ENCODE measurements at places on chromosomes 4 and X. TPM values are rescaled to one million over a fixed set of nuclear protein-coding genes. Genes with fewer than 3 reads are reported as not detected.

- DNase-seq = no peak
These were observed 4.9 kb upstream of the ZNF81 start for GRCh38 chrX:47831788-47832187.

Gene IL15
- 1.8 TPM for total RNA-seq

DNA sequence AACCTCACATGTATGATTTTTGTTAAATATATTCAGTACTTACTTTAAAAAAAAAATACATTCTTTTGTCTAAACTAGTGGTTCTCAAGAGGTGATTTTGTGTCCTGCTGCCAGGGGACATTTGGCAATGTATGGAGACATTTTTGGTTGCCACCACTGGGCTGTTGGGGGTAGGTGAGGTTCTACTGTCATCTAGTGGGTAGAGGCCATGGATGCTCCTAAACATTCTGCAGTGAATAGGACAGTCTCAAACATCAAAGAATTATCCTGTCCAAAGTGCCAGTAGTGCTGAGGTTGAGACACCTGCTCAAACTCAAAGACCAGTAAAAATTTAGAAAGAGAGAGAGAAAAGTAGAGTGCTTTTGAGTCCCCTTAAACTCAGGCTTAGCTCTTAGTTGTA is 32.9 kb upstream of the PGM2 start:
- DNase-seq = no peak

DNA sequence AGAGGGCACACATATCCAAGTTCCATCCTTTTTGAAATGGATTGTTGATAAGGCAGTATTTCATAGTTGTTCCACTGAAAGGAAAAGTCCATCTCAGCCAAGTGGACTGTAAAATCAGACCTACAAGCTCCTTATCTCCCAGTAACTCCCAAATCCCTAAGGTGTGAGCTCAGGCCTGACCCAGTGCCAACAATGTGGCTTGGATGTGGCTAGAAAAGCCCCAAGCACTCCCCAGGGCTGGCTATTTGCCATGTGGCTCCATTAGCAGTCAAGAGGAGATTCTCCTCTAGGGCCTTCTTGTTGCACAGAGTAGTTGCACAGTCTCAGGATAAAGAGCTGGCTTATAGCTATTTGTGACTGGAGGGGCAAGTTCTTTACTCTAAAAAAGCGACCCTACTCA is 25.0 kb upstream of the DGKK start:
- DNase-seq = no peak

GRCh38 chr4:104015680-104016079 is 295.9 kb upstream of the TACR3 start:
- DNase-seq = no peak

Gene TMEM144
- total RNA-seq = 106 TPM

DNA sequence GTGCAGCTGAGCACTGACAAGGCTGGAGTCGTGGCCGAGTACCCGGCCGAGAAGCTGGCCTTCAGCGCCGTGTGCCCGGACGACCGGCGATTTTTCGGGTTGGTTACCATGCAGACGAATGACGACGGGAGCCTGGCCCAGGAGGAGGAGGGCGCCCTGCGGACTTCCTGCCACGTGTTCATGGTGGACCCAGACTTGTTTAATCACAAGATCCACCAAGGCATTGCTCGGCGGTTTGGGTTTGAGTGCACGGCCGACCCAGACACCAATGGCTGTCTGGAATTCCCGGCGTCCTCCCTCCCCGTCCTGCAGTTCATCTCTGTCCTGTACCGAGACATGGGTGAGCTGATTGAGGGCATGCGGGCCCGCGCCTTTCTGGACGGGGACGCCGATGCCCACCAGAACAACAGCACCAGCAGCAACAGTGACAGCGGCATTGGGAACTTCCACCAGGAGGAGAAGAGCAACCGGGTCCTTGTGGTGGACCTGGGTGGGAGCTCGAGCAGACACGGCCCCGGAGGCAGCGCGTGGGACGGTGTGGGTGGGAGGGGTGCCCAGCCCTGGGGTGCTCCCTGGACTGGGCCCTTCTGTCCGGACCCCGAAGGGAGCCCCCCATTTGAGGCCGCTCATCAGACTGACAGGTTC is 24.3 kb downstream of the RGS12 start:
- no peak for DNase-seq

Gene TCEAL6
- 23.8 TPM for total RNA-seq

DNA sequence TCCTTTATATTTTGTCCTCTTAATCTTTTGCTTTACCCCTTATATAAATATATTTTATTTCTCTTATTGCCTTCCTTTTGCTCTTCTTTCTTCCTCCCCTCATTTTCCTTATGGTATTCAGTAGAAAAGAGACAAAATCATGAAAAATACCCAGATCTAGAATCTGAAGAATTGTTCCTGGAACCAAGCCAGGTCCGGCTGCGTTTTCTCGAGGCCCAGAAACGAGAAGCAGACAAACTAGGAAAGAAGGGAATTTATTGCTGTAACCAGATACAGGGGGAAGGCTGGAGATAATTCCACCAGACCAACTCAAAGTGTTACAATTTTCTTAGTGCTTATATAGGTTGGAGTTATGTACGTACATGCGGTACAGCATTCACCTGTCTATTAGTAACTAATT is 328.7 kb downstream of the GABRG1 start:
- DNase-seq = no peak

DNA sequence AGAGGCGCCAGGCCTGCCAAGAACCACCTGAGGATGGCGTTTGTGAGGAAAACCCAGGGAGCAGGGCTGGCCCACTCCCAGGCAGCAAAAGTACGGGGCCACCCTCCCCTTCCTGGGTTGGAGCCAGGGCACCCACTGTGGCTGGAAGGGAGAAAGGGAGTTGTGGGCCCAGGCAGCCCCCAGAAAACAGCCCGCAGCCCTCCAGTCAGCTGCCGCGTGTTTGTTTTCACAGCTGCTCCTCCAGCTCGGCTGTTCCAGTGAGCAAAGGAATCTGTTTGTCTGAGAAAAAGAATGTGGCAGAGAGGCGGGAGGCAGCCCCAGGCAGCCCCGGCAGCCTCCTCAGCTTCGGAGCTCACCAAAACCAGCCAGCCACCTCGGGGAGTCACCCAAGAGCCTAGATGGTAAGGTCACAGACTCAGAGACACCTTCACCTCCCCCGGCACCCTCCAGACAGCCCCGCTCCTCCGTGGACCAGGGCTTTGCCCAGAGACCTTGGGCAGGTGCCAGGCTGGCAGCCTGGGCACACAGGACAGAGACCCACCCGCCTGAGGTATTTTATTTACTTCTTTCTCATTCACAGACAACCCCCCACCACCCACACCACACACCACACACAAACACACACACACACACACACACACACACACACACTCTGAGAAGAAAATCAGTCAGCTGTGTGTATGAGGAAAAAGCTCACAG is 338.1 kb downstream of the BCOR start:
- no peak for DNase-seq

DNA sequence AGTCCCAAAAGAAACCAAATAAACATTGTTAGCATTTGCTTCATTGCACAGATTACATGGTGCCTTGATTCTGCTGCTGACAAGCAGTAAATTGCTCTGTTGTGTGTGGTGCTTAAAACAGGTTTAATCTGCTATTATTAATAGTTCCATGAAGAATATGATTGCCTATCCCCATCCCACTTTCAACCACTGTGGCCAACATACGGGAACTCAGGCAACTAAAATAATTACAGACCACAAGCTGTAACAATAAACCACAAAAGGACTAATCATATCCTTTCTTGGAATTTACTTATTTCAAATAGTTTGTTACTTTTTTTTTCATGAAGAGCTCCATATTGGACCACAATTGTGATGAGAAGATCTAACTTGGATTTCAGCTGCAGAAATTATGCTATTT is 131.5 kb downstream of the PACRGL start:
- DNase-seq = no peak

Gene TMPRSS11F
- total RNA-seq = not detected

GRCh38 chr4:24583451-24584210 is 723 bp downstream of the DHX15 start:
- peak; percentile 52 for DNase-seq

GRCh38 chrX:70422851-70423341 is at the start of gene GDPD2:
Gene GDPD2 (plus strand): TSS chrX:70423314. CDS start chrX:70424985, 1,671 bp downstream.
- DNase-seq = no peak

DNA sequence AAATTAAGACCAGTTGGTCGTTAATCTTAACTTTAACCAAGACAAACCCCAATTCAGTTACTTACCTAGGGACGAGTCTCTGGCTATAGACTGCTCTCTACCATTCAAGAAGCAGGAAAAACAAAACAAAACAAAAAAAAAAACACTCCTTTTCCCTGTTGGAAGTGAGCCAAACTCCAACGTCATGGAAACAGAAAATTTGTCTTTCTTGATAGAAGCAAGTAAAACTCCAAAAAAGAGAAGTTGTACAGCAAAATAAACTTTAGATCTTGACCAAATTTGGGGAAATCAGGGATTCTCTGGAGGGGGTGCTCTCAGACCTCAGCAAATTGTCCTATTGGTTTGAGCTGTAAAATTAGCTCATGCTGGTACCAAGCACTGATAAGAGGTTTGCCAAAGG is 3.7 kb downstream of the CNGA1 start:
- no peak for DNase-seq

DNA sequence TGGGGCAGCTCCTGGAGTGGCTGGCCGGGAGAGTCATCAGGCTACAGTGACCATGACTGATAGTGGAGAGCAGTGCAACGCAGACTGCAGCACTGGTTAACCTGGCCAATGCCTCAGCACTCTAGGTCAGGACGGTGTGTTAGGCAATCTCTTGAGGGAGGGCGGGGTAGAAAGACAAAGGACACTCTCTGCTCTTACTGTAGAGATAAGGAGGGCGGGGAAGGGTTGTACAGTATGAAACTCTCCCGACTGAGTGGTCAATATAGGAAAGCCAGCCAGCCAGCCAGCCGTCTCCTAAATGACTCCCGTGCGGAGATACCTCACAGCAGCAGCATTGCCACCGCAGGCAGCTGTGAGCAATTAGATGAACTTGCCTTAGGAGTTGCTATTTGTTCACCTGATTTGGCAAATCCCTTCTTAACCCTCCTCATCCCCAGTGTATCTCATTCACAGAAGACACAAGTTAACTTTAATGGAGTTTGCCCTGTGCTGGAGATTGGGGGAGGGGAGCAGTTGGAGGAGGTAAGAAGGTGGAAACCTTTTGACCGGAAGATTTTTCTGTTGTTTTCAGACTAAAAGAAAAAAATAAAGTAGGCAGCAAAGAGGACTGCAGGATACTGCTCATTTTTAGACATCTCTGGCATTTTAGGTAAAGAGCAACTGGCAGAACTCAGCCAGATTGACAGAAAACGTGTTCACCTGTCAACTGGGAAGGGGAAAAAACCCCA is 330.5 kb downstream of the HNRNPD start:
- DNase-seq = no peak

GRCh38 chr4:48332661-48333060 is 8.7 kb upstream of the SLAIN2 start:
- no peak for DNase-seq

GRCh38 chr4:15562623-15563022 is 92.5 kb downstream of the FBXL5 start:
- no peak for DNase-seq

Gene CDKL5
- total RNA-seq = 95.2 TPM

Gene PPEF2
- not detected for total RNA-seq

DNA sequence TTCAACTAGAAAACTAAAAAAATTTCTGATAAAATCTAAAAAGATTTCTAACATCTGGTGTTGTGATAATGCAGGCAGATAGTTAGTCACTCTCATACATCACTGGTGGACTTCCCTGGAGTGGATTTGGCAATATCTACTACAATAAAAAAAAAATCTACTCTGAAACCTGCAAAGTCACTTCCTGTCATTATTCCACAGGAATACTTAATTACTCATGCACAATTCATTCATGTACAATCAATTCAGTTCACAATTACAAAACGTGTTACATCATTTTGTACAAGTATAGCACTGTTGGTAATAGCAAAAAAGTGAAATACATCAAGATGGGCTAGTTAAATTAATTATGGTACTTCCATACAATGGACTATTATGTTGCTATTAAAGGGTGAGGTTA is 16.5 kb upstream of the RHOH start:
- DNase-seq = no peak

DNA sequence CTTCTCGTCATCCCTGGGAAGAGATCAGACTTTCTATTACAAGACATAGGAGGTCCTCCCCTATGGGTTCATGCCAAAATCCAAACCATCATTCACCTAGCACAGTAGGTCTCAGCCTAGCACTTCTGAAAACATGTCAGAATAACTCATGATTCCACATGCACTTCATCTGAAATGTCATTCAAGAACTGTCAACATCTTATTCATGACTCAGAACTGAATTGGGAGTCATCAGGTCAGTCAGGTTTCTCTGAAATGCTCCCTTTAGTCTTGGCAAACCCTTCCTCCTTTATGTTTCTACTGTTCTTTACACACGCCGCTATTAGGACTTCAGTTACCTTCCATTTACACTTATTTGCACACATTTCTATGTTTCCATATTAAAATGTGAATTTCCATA is 67.2 kb downstream of the ANTXR2 start:
- DNase-seq = no peak

DNA sequence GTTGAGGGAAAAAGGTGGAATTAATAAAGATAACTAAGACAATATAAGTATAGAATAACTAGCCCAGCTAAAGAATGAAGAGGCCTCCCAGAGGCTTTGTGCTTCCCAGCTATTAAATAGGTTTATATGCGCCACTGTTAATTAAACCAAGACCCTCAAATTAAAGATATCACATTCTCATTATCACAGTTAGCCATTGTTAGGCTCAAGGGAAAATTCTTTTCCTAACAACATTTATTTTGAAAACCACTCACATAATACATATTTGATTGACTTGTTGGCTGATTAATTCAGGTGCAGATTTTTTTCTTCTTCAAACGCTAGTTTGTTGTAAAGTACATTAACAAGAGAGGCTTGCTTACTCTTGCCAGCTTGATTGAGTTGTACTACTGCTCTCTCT is 216.8 kb upstream of the TRAM1L1 start:
- DNase-seq = no peak

GRCh38 chr4:125663896-125664767 is 349.4 kb downstream of the FAT4 start:
- DNase-seq = no peak

Gene POU3F4
- total RNA-seq = 1.1 TPM

Gene FAM47E
- 16.9 TPM for total RNA-seq

DNA sequence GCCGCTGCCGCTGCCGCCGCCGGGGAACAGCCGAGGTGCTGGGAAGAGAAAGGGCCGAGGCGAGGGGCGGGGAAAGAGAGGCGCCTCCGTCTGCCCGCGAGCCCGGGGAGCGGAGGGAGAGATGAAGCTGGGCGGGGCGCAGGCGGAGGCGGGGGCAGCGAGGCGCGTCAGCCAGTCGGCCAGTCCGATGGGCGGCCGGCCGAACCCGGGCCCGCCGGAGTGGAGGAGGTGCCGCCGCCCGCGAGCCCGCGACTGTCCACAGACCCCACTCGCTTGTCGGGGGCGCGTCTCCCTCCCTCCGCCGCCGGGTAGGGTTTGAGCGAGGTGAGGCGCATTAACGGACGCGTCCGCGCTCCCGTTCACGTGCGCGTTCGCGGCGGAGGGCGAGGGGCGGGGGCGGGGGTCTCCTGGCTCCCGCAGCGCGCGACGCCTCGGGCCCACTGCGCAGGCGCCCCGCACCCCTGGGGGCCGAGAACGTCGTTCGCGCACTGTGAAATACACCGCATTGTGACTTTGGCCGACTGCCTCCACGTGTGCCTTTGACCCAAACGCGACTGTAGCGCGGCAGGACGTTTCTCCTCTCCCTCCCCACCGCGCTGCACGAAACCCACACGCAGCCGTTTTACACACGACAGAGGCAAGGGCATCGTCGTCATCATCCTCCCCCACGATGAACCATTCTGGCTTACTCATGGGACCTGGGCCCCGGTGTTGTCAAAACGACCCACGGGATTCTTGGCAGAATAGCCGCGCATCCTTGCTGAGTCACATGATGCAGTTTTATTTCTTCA is at the start of gene NUDT11:
TSS of gene NUDT11 (minus strand) at position 92 of the 791 bp plus-strand sequence. CDS start 148 bp downstream, outside the sequence.
- peak; percentile 58 for DNase-seq

GRCh38 chrX:82816562-82816961 is 691.5 kb upstream of the POU3F4 start:
- DNase-seq = no peak

Data from dorsolateral prefrontal cortex (tissue), 122 donors.